Posterior vena cava (tissue), 2 donors: ENCODE measurements at places on chromosomes 11 and 22.
A peak's percentile ranks its signal among the peaks of the same experiment; 100 is the strongest.

GRCh38 chr11:8705146-8705545 is 22.6 kb downstream of the RPL27A start:
- no peak for DNase-seq

GRCh38 chr11:100010393-100010792 is 676.7 kb upstream of the ARHGAP42 start:
- DNase-seq, result no peak

DNA sequence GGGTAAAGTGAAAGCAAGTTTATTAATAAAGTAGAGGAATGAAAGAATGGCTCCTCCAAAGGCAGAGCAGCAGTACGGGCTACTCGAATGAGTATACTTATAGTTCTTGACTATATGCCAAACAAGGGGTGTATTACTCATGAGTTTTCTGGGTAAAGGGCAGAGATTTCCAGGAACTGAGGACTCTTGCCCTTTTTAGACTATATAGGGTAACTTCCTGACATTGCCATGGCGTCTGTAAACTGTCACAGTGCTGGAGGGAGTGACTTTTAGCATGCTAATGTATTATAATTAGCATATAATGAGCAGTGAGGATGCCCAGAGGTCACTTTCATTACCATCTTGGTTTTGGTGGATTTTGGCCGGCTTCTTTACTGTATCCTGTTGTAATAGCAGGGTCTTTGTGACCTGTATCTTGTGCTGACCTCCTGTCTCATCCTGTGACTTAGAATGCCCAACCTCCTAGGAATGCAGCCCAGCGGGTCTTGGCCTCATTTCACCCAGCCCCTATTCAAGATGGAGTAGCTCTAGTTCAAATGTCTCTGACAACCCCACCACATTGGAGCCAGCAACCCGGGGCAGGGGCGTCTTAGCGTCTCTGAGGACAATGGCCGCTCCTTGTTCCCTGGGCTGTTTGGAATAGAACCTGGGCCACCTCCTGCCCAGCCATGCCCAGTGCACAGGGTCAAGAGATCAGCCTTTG is 34.9 kb upstream of the CD82 start:
- no peak for DNase-seq

GRCh38 chr11:67666303-67666645 is 8.1 kb downstream of the ALDH3B2 start:
- peak; percentile 68 for DNase-seq

GRCh38 chr11:105699203-105699602 is 89.3 kb downstream of the GRIA4 start:
- DNase-seq, result no peak

DNA sequence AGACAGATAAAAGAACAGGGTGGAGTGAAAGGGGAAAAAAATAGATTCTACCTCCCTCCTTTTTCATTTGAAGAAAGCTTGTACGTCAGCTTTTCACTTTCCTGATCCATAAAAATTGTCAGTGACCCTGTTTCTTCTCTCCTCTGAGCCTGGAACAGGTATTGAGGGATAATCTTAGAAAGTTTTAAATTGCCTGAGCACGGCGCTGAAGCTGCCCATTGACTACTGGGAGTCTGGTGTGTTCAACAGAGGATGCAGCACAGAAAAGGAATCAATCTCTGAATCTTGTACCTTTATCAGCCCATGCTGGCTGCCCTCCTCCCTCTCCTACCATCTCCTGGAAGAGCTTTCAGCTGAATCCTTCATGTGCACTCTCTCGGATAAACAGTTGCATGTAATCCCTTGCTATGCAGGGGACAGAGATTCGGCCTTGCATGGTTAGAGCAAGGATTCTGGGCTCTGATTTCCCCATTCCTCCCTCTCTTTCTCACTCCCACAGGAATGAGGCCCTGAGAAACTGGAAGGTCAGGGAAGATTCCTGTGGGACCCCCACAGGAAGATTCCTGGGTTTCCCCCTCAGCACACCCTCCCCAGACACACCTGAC is 162.4 kb upstream of the SYN3 start:
- no peak for DNase-seq

- no peak for DNase-seq
Observed at GRCh38 chr11:108512708-108513107, 14.5 kb upstream of the POGLUT3 start.

GRCh38 chr11:44627911-44628729 is 62.7 kb downstream of the CD82 start:
- peak; percentile 85 for DNase-seq

- peak; percentile 76 for DNase-seq
Observed at GRCh38 chr11:1157645-1158591, at the start of gene MUC5AC. TSS of gene MUC5AC (plus strand) at chr11:1157953. CDS start at chr11:1158000, 47 bp downstream.

- DNase-seq, result no peak
Observed at GRCh38 chr11:121964591-121964990, 151.4 kb downstream of the BLID start.

GRCh38 chr11:35003186-35003585 is 86.8 kb downstream of the PDHX start:
- DNase-seq, result no peak

- peak; percentile 90 for DNase-seq
Observed at GRCh38 chr11:64305691-64306562, 603 bp downstream of the ESRRA start.

- peak; percentile 49 for DNase-seq
Observed at GRCh38 chr11:66340596-66341501, 4.1 kb downstream of the BRMS1 start.

DNA sequence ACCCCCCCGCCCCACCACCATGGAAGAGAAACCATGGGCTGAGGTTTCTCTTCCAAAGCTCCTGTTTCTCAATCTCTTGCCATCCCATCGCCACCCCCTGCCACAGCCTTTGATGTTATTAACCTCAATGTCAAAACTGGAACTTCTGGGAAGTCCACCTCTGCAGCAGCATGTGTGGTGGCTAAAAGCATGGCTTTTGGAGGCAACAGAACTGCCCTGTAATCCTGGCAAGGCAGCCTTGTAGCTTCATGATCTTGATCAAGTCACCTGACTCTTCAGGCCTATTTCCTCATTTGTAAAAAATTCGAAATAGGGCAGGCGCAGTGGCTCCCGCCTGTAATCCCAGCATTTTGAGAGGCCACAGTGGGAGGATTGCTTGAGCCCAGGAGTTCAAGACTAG is 3.5 kb upstream of the COX8A start:
- no peak for DNase-seq

DNA sequence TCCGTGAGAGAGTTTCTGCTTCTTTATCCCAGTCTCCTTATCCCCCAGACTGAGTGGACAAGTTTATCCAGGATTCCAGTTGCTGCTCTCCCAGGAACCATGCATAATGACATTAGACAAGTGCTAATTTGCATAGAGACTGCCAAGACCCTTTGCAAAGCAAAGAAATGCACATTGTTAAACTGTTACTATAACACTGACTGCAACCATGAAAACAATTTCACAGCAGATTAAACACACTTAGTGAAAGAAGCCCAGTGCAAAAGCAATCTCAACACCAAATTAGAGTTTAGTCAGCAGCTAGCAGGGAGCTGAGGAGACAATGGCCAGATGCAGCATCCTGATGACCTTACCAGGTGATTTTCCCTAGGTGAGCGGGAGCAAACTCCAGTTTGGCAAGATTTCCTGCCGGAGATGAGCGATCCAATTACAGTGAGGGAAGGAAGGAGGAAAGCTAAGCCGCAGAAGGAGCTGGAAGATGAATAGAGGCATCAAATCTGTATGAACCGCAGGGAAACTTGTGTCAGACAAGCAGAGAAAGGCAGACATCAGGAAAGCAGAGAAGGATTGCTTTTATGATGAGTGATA is 273.8 kb upstream of the B3GAT1 start:
- no peak for DNase-seq

GRCh38 chr22:21032868-21033688 is 717 bp upstream of the SLC7A4 start:
- DNase-seq, result no peak

DNA sequence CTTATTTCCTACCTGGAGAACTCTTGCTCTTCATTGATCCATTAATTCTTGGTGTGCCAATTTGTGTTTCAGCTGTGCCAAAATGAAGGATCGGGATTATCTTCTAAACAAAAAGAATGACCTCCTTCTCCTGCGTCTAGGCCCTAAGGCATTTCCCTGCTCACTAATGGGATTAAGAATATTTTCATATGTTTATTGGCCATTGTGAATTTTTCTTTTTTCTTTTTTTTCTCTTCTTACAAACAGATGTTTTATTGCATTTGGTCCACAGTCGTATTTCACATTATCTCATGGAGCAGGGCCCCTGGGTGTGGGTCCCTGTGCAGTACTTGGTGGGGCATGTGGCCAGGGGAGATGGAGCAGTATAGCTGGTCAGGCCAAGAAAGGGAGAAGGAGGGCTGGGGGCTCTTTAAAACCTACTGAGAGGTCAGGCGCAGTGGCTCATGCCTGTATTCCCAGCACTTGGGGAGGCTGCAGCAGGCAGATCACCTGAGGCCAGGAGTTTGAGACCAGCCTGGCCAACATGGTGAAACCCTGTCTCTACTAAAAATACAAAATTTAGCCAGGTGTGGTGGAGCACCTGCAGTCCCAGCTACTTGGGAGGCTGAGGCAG is 35.3 kb upstream of the HORMAD2 start:
- no peak for DNase-seq

GRCh38 chr11:61567286-61568061 is 13.4 kb downstream of the SYT7 start:
- peak; percentile 93 for DNase-seq

DNA sequence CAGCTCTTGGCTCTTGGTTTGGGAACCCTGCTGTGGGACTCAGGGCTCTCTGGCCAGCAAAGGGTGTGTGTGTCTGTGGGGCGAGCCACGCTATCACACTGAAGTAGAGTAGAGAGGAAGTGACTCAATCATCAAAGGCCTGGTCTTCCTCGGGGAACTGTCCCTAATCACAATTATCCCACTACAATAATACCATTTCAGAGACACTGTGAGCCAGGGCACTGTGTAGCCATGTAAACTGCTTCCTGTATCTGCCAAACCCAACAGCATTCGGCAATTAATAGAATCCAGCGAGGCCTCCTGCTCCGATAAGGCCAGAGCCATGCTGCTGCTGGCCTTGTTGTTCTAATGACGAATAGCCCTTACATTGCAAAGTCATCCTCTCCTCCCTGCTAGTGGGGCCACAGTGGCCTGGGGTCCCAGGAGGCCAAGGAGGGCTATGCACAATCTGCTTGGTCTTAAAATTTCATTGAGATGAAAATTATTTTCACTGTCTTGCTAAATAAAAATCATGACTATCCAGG is 49.8 kb upstream of the LMO2 start:
- no peak for DNase-seq

GRCh38 chr11:111549196-111549868 is 8.8 kb downstream of the LAYN start:
- no peak for DNase-seq

DNA sequence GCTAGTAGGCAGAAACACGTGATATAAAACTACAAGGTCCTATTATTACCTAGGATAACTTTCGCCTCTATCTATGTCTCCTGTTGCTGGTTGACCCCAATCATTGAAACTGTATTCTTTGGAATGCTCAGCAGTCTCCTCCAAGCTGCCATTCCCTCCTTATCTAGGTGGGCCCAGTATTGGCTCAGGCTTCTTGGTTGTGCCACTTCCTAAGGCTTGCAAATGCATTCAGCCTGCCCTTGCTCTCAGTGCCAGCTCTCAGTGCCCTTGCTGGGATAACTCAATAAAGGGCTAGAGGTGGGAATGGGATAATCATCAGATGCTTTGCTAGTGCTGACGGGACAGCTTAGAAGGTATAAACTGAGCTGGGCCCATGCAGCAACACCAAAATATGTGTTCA is 13.6 kb downstream of the CD44 start:
- no peak for DNase-seq

DNA sequence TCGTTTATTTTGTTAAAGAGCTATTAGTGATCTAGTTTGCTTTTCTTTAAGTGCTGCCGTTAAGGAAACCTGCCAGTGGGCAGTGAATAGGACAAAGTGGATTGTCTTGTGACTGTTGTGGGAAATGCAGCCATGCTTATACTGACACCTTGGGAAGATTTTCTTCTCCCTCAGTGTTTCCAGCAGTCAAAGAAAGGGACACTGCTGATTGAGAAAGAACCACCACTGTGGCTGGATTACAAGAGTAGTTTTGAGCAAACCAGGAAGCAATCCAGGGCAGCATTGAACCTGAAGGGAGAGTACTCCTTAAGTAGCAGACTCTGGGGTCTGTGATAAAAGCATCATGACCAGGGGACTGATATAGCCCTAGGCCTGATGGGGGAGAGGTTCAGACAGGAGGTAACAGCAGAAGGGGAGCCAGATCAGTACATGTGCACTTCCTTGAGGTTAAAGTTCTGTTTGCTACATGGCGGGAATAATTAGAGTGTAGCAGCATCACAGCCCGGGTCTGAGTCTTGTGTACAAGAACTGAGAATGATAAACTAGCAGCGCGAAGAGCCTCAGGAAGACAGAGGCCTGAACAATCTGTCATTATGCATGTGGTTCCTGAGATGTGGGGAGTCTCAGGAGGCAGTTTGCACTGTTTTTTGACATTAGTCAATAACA is 167.8 kb downstream of the C11orf91 start:
- no peak for DNase-seq

DNA sequence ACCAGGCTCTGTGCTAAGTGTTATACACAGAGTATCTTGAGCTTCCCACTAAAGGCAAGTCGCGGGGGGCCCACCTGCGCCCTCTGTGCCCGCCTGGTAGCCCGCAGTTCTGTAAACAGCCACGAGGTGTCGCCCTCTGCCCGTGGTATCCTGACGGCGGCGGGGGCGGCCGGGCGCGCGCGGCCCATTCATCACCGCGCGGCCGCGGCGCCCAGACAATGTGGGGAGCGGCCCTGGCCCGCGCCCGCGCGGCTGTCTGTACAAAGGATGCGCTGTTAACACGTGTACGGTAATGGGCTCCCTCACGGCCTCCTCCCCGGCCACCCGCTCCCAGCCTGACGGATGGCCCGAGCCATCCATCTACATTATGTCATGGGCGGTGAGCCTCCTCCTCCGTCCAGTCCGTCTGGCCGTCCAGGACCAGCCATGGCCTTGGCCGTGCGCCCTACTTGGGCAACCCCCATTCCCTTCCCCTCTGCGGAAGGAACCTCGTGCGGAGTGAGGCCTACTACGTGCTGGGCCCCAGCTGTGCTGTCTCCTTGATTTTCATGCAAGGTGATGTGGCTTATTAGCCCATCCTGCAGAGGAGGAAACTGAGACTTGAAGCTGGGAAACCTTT is 99.4 kb downstream of the MIAT start:
- DNase-seq, result peak; percentile 89

GRCh38 chr11:1050581-1051355 is 14.2 kb upstream of the MUC6 start:
- peak; percentile 86 for DNase-seq

DNA sequence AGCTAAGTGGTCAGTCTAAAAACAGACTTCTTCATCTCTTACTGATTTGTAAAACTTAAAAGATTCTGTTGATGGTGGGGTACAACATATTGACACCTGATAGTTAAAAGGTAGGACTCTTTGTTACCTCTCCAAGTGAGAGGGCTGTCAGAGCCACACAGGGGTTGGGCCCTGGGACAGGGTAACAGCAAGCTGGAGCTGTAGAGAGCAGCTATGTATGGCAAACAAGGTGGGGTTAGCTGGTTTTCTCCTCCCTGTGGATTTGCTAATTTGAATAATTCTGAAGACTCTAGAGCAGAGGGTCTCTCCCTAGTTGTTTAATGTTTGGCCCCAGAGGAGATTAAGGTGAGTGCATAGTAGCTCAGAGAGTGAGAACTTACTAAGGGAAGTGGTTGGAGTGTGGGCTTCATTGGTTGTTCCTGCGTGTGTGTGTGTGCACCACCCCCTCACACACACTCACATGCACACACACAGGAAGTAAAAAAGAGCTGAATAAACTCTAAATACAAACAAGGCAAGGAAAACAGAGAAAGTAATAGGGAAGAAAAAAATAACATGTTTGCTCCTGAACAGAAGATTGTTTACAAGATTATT is 9.2 kb upstream of the GAS2 start:
- no peak for DNase-seq

GRCh38 chr22:32202539-32203180 is 2.2 kb downstream of the RFPL2 start:
- DNase-seq, result no peak

GRCh38 chr11:61963282-61964057 is 4.0 kb downstream of the FTH1 start:
- DNase-seq, result peak; percentile 73
